ENCODE measurements at places on chromosomes 7 and 10.

GRCh38 chr7:90777465-90777864, 181.3 kb downstream of the CDK14 start:
- DNase-seq: no peak

- DNase-seq: no peak
Measured at GRCh38 chr10:51266496-51266895, 192.2 kb downstream of the PRKG1 start.

- no peak for DNase-seq
Measured at GRCh38 chr7:9030976-9031375, 597.6 kb downstream of the NXPH1 start.

- no peak for DNase-seq
Measured at GRCh38 chr7:82339958-82340357, 103.6 kb downstream of the CACNA2D1 start.

DNA sequence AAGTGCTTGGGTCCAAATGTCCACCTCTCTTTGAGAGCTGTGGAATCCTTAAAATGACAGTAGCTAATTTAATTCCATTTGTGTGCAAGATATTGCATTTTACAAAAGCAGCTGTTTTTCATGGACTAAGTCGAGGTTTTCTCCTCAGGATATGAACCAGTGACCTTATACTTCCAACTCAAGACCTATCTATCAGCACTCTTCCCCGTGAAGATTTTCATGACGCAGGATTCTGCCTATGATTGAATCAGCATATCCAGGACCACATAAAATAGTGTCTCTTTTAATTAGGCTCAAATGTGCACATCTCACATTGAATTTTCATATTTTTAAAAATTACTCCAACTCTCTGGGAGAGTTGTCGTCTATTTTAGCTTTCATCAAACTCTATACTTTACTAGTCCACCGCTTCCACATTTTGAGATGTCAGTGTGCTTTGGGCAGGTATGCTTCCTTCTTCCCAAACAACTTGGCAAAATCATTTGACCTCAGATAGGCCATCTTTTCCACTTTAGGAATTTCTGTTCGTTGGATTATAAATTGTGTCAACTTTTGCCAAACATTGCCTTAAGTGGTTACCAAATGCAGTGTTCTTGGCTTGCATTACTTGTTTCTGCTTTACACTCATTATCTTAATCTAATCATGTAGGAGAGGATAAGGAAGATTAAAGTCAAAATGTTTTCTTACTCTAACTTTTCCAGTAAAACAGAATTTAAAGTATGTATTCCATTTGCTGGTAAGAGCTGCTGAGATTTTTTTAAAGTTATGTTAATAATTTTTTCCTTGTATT, 39.4 kb downstream of the SEMA3A start:
- DNase-seq: no peak

GRCh38 chr10:129888784-129889616, 75.1 kb downstream of the EBF3 start:
- DNase-seq: no peak

GRCh38 chr7:38658921-38659320, 27.7 kb upstream of the AMPH start:
- no peak for DNase-seq

GRCh38 chr7:142915315-142915714, 18.2 kb downstream of the TRPV5 start:
- no peak for DNase-seq

GRCh38 chr10:114442091-114442630, 37.9 kb upstream of the AFAP1L2 start:
- DNase-seq: no peak

DNA sequence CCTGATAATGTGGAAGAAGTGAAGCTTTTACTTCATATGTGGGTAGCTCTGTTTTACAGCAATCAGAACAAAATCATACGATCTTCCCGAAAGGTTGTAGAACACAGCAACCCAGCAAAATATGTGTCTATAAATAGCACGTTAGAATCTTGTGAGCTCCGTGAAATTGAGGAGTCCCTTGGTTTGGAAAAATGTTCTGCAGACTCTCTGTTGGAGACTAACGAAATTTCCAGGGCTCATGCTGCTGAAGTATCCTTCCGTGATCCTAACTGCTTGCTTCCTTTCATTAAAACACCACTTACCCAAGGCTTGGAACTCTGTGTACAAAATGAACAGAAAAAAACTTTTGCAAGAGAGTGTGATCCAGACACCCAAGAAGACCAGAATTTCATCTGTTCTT, 57.5 kb downstream of the TASOR2 start:
- DNase-seq: no peak

DNA sequence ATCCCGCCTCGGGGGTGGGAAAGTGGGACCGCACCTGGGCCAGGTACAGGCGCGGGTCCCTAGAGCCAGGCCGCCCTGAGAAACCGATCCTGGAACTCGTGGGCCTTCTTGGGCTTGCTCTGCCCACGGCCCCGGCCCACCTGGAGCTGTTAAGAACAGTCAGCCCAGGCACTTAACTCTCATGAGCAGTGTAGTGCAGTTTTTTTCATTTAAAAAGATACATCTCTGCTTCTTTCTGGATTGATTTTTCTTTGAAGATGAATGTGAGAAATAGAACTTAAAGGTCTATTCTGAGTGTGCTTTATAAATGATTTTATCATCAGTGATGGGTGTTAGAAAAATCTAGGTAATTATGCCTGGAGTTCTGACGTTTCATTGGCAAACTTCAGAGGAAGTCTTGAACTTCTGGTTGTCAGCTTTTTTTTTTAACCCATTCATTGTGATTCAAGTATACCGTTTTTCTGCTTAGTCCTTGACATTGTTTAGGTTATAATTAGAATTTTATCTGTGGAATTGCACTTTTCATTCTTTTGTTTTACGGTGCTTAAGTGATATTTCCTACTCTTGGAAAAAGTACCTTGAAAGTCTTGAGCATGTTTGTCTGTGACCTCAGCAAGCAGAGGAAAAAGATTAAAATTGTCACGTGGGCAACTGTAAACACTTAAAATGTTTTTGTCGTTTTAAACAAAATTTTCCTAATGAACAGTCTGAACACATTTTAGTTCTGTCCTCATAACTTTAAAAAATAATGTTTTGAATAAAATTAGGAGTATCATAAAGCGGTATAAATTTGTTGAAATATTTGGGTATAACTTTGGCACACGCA, 906 bp downstream of the CDK1 start:
- DNase-seq: no peak

- no peak for DNase-seq
Measured at GRCh38 chr7:154569916-154570315, 433.0 kb downstream of the PAXIP1 start.

GRCh38 chr10:71390921-71391690, 5.6 kb upstream of the CDH23 start:
- DNase-seq: no peak

DNA sequence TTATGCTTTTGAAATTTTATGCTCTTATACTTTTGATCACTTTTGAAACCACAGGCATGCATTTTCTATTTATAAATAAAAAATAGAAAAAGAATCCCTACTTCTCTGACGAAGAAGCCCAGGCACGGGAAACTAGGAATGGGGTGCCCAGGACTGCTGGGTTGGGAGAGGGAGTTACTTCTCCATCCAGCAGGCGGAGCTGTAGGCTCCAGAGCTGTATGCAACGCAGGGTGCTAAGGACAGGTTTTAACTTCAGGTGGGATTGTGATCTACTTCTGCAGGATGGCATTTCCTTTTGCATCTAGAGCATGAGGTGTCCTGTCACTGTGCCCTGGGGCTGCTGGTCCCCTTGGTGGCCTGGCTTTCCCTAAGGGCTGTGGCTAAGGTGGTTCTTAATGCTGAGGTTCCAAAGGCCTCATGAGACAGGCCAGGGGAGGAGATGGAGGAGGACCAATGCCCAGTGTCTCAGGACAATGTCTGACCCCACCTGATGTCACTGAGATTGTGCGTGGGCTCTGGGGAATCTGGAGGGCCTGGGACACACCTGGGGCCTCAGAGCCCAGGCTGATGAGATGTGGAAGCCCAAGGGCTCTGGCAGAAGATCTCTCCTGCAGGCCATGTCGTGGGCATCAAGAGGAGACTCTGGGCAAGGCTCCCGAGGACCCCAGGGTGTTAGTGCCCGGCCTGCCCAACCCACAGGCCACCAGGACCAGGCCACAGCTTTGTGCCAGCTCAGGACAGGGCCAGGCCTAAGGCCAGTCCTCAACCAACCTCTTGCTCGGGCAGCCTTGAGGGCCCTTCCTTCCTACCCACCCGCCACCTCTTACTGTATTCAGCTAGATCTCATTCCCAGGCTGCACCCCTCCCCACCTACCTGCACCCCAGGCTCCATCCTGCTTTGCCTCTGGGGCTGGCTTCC, 507 bp downstream of the CCDC201 start:
- no peak for DNase-seq

- no peak for DNase-seq
Measured at GRCh38 chr10:69484736-69485135, 33.5 kb downstream of the TSPAN15 start.

DNA sequence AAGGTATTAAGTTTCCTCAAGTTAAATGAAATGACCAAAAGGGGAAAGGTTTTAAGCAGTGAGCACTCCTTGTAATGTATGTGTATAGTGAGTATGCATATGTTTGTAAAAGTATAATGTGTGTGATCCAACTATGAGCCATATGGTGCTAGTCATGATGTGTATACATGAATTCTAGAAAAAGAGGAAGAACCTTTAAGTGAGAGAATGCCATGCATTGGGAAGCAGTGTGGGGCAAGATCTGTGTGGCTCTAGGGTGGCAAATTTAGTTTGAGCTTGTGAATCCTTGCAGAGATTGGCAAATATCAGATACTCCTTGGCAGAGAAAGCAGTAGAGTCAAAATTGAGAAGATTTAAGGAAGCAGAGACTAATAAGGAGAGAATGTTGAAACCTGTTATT, 435.0 kb downstream of the AUTS2 start:
- no peak for DNase-seq

- DNase-seq: no peak
Measured at GRCh38 chr7:157058068-157058467, 47.6 kb upstream of the MNX1 start.

DNA sequence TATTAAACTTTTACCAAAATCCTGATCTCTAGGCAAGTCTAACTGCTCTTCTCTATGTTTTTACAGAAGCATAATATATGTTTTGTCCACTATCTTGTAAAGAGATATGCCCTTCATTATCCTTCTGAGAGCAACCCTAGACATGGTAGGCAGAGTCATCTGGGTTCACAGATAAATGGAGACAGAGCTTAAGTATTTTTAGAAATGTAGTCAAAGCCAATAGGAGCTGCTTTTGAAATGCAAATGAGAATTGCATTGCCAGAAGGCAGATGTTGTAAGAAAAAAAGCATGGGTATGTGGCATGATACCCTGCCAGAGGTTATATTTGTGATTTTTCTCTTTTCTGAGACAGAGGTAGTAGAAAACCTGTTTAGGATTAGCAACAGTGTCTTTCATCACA, 964.8 kb downstream of the SORCS3 start:
- DNase-seq: no peak

GRCh38 chr10:92291616-92291865, 574 bp downstream of the MARCHF5 start:
- no peak for DNase-seq

DNA sequence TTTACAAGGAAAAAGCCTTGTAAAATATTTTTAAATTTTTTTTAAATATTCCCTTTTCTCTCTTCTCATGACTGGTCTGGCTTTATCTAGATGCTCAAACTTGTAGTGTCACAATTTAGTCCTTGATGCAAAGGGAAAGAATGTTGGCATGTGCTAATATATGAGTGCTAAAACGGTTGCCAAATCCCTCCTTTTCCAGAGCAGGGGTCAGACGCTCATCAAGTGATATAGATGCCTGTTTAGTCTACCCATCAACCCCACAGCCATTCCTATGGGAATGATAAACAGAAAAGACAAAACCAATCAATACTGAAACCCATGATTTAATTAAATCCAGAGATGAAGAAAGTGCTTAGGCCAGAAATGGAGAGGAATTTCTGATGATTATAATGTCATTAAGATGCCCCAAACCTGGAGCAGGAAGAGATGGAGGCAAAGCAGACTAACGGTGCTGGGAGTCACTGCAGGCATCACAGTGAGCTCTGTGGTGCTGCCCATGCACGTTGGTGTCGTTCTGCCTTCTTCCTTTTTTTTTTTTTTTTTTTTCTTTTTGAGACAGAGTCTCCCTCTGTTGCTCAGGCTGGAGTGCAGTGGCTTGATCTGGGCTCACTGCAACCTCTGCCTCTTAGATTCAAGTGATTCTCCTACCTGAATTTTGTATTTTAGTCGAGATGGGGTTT, 210.1 kb upstream of the STK17A start:
- no peak for DNase-seq

- DNase-seq: no peak
Measured at GRCh38 chr10:118725886-118726500, 28.8 kb downstream of the CACUL1 start.

- no peak for DNase-seq
Measured at GRCh38 chr7:139127648-139128047, 18.1 kb upstream of the ZC3HAV1 start.

- no peak for DNase-seq
Measured at GRCh38 chr7:64889686-64890162, 13.3 kb upstream of the ZNF273 start.

DNA sequence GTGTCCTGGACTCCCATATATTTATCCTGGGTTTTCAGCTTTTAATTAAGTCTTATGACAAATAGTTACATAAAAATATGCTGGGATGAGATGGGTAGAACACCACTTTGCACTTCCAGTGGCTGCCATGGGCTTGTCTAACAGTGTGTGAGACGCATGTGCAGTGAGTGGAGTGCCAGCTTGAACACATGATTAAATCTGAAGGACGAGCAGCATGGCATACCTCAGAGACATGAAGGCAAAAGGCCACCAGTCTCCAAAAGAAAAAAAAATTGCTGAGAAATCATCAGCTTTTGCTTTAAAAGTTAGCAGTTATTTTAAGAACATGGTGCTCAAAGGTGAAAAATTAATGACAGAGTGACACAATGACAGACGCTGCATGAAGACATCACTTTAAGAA, 139.0 kb upstream of the ADCY1 start:
- no peak for DNase-seq

DNA sequence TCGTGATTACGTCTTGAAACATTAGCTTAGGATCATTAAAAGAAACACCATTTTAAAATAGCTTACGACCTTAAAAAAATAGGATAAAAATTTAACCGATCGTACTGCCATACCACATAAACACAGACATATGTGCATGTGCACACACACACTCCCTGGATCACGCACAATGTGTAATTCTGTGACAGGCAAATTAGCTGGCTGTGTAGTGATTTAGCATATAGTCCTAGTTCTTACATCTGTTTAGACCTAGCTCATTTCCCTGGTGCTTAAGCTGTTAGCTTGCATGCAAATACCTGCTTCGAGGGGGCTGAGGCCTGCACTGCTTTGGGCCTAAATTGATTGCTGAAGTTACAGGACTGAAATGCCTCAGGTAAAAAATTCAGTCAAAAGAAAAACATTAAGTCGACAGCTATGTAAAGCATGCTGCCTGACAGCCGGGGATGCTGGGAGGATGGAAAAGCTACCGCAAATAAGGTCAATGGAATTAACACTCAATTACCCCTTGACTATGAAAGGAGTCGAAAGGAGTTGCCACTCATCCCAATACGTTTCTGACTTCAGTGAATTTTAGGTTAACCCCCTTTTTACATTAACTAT, 267.1 kb upstream of the FZD8 start:
- no peak for DNase-seq

DNA sequence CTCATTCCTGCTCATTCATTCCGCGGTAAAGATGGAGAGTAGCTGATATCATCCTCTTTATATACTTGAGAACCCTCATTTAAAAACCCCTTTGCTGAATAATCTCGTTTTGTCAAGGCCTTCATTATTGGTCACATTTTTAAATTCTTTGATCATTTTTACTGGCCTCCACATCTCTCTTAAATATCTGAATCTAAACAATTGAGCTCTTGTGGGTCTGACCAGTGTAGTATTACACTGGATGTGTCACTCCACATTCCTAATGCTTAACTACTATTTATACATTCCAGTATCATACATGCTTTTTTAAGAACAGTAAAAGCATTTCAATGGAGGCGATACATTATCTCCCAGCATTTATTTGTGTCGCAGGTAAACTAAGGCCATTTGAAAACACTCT, 12.6 kb upstream of the PRPS1L1 start:
- DNase-seq: no peak
